IMR-90 (cell line): ENCODE measurements at places on chromosomes 13 and 19. TPM values are rescaled to one million over a fixed set of nuclear protein-coding genes. Genes with fewer than 3 reads are reported as not detected.
A peak's percentile ranks its signal among the peaks of the same experiment; 100 is the strongest.

DNA sequence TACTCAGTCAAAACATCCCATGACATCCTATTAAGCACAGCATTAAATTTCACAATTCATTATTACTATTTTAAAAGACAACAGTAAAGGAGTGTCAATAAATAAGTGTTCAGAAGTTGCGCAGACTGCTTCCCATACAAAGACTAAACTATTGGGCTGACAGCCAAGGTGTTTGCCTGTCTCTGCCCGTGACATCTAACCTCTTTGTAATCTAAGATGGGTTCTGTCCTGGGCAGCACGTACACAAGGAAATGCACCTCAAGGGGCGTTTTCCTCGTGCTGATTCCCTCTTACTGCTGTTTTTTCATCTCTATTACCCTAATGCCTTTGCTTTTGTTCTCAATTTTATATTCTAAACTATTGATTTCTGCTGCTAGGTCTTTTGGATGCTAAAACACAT, 216.3 kb downstream of the NHLRC3 start:
- DNase-seq = no peak

The ZNF100 gene
- 5.9 and 6.7 TPM in 2 replicates for total RNA-seq

DNA sequence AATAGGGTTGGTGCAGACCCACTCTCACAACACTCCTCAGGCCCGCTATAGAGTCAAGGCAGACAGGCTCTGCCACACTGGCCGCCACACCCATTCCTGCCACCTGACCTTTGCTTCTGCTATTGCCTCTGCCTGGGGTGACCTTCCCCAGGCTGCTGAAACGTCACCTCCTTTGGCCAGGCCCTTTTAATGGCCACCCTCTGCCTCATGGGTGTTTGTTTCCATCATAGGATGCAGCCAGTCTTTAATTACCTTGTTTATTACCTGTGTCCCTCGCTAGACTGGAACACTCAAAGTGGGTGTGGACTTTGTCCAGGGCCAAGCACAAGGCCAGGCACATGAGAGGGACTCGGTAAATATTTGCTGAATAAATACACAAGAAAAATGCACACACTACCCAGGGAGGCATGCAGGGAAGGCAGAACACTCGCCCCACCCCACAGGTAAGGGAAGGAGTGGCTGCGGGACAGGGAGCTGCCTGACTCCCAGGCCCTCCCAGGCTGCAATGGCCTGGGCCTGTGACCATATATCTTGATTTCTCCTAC, 3.2 kb downstream of the LSM4 start:
- DNase-seq = no peak

GRCh38 chr13:95496485-95496884, 56.0 kb upstream of the CLDN10 start:
- no peak for DNase-seq

DNA sequence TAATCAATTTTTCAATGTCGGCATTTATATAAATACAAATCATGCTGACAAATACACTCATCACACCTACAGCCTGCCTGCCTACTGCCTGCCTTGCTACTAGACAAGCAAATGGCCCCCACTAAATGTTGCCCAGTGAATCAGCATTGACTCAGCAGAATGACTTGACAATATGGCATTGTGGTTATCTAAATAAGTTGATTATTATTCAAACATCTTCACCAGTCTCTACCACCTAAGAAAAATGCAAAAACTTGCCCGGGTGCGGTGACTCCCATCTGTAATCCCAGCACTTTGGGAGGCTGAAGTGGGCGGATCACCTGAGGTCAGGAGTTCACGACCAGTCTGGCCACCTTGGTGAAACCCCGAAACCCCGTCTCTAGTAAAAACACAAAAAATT, 296.1 kb downstream of the PCDH9 start:
- peak; percentile 90 for DNase-seq

DNA sequence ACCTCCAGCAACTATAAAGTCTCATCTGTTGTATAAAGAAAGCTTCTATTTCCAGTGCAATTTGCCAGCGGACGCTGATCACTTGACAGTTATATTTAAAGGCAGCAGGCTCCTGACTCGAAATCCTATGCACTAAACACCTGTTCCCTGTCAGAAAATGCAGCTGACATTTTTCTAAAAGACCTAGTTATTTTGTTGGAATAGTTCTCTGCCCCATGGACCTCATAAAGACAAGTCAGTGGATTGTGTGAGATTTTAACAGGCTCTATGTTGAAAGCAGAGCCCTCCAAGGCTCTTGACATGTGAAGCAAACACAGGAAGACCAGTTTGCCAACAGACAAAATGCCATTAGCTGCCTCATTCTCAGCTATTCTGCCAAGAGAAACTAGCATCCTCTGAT, 304.7 kb upstream of the KLF12 start:
- DNase-seq = no peak

DNA sequence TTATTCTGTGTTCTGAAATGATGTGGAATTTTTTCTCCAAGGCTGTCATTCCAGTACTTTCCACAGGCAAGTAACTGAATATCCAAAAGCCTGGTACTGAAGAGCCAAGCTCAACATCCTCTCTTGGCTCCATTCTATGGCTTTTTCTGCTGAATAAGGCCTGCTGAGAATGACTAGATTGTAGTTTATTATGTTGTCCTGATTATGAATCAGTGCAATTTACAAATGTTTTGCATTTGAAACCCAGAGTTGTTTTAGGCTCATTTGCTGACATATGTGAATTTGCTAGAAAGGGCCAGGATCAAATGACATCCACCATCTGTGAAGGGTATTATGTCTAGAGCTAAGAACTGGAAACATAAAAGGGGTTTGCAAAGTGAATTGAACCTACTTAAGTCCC, 596.6 kb downstream of the KCTD12 start:
- DNase-seq = no peak

DNA sequence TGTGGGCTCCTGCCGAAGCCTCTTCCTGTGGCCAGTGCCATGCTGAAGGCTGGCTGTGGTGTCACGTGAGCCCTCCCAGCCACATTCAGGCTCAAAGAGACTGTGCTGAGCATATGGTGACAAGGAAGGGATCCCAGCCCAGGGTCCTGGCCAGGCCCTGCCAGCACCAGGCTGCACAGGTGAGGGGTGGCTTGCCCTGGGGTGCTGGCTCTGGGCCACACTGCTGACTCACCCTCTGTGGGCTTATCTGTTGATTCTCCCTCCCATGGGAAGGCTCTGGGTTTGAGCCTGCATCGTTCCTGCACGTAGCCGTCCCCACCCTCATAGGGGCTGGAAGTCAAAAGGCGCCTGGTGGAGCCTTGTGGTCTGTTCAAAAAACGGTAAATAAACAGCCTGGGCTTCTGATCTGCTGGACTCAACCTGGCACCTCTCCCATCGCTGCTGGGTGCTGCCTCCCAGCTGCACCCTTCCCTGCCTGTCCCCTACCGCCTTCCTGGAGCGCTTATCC, 31.1 kb downstream of the DNM2 start:
- DNase-seq = no peak

DNA sequence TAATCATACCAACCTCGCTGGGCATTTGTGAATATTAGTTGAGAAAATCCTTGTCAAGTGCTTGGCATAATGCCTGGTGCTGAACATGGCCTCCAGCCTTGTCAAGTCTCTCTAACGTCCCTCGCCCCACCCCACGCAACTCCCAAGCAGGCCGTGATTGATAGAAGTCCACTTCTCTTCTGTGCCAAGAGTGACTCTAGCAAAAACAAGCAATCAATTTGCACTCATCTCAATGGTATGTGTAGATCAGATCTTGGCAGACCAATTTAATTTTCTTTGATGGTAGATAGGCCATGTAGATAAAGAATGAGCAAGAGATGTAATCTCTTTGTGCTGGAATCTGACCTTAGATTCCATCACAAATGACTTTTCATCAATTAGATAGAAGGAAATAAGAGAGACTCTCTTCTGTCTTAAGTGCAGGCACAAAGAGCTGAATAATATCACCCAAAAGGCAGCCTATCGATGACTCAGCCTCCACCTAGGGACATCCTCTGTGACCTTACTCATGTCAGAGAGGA, 31.0 kb upstream of the KATNAL1 start:
- DNase-seq = peak; percentile 23

- DNase-seq = no peak
These were observed 112.2 kb downstream of the URI1 start for GRCh38 chr19:30054210-30054609.

The ZNF626 gene
- 3.2 and 5.3 TPM in 2 replicates for total RNA-seq

The PCSK4 gene
- total RNA-seq = 0.56 and 0.72 TPM in 2 replicates
